Frontal cortex (tissue), 4 donors: ENCODE measurements at places on chromosomes 4 and X.

- DNase-seq: no peak
Observed at GRCh38 chr4:69039071-69039470, 57.2 kb upstream of the UGT2B7 start.

DNA sequence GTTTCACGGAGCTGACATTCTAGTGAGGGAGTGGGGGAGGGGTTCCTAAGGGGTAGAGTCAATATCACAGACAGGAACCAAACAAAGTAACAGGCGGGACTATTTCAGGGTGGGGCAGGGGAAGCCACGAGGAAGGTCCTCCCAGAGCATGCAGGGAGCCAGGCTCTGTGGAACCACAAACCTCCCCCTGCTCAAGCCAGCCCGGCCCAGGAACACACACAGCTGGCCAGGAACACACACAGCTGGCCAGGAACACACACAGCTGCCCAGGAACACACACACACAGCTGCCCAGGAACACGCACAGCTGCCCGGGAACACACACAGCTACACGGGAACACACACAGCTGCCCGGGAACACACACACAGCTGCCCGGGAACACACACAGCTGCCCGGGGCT is 24.8 kb downstream of the EVC2 start:
- DNase-seq: no peak

- DNase-seq: no peak
Observed at GRCh38 chr4:67288964-67289363, 256.3 kb downstream of the CENPC start.

GRCh38 chr4:145618210-145618931 is 814 bp upstream of the MMAA start:
- peak; percentile 14 for DNase-seq

- no peak for DNase-seq
Observed at GRCh38 chrX:5857232-5857631, 371.4 kb downstream of the NLGN4X start.

GRCh38 chr4:83964996-83965541 is 429.2 kb downstream of the GPAT3 start:
- DNase-seq: no peak

DNA sequence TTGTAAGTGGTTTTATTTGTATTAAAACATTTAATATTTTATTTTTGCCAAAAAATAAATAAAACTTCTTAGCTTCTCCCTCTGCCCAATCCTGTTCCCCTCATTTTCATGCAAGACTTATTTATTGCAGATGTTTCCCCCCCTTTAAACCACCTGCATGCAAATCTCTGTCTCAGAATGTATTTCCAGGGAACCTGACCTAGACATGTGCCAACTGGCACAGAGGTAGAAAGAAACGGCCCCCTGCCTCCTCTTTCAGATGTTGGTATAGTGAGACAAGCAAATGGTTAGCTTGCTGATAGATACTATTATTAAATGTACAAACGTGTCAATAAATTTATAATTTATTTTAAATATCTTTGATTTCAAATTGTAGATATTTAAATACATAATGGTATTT is 47.1 kb downstream of the KLF3 start:
- DNase-seq: no peak

- no peak for DNase-seq
Observed at GRCh38 chrX:47612418-47612817, 7.2 kb downstream of the SYN1 start.

- no peak for DNase-seq
Observed at GRCh38 chrX:103776546-103776945, at the start of gene PLP1. TSS of gene PLP1 (plus strand) at chrX:103776840. CDS start at chrX:103776996, 156 bp downstream.

DNA sequence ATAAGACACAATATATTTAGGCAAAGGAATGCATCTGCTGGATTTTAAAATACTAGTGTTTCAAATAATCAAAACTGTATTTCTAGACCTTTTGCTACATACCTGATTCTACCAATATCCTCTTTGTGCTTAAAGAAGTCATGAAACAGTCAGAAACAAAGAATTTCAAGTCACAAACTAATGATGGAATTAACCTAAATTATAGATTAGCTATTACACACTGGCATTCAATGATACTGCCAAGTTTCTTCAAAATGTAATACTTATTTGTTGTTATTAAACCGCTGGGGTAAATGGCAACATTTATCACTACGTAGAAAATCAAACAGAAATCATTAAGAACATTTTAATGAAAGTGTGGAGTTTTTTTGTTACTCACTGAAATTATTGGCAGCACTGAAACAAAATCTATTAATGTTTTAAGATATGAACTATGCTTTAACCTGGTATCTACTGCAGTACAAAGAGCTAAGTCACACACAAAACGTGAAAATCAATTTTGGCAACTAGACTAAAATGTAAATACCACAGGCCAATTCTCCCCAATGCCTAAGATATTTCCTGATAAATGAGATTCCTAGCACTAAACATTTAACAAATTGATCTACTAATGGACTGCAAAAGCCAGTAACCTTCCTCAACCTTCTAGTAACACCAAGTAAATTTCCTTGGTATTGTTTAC is 19.4 kb downstream of the PDGFC start:
- no peak for DNase-seq

DNA sequence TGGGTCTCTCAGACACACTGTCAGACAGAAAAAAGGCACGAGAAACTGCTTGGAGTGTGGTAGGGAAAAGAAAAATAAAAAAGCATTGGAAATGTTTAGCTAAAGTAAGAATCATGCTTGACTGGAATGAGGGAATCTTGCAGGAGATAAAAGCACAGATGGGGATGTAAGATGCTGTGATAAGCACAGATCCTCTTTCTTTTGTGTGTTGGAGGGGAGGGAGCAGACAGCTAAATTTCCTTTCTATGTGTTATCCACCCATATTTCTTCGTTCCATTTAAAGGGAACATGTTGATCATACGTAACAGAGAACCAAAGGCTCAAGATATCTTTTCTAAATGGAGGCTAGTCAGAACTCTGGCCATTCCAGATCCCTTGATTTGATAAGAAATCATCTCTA is 614.0 kb upstream of the LCORL start:
- DNase-seq: no peak

DNA sequence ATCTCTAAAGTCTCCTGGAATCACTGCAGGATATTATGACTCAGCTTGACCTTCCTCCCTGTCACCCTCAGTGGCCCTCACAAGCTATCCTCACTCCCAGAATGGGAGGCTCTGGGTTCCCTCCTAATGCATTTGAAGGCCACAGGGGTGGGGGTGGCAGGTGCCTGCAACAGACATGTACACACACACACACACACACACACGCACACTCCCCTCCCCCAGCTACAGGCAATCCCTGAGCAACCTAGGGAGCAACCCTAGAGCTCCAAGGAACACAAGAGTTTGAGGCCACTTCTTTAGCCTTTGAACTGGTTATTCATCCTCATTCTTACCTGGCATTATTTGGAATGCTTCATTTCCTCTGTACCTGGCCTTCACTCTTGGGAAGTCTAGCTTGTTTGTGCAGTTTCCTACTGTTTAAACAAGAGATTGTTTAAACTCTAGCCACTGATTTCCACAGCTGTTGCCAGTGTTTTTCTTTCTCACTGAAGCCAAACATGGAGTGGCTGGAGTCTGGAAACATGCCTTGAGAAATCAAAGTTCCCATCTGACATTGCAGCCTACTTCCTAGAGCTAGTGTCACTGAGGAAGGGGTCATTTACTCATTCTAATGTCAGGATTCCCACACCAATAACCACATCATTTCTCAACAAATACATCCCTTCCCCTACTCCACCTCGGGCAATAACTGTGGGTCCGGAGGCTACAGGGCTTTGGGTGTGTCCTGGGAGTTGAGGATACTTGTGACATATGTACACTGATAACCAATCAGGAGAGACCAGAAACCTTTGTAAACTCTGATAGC is 37.7 kb downstream of the MAOA start:
- no peak for DNase-seq

- DNase-seq: no peak
Observed at GRCh38 chr4:8688041-8688907, 95.7 kb downstream of the CPZ start.

DNA sequence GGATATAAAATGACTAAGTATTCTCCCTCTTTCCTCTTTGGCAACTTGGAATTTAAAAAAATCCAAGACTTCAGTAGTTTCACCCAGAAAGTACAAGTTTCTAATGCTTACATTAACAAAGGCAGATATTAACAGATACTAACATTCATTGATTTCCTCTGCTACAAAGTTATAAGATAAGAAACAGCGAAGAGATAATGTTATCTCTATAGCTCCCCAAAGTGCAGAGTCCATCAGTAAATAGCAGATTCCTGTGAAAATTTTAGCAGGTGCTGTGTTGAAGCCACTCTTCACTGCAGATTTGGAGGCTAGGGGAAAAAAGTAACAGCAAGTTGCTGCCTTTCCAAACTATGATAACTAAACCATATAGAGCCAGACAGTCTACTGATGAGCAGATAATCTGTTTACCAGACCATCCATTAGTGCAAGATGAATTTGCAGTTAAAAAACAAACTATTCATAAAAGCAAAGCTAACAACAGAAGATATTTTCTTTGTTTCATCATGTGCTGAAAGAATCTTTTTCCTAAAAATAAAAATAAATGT is 3.3 kb upstream of the CAMK2D start:
- no peak for DNase-seq

DNA sequence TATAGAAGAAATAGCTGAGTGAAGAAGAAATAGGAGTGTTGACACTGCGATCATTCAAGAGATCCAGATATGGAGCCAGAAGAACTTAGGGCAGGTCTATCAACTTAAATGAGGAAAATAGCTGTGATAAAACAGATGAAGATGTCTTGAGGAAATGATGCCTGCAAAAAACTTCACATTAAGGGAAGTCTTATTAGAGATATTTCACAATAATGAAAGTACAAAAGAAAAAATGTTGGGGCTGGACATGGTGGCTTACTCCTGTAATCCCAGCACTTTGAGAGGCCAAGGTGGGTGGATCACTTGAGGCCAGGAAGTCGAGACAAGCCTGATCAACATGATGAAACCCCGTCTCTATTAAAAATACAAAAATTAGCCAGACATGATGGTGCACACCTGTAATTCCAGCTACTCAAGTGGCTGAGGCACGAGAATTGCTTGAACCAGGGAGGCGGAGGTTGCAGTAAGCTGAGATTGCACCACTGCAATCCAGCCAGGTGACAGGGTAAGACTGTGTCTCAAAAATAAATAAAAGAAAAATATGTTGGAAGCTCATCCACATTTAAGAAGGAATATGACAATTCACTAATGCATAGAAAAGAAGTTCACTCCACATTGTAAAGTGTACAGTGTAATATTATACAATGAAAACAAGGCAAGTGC is 56.3 kb downstream of the PKD2 start:
- no peak for DNase-seq

DNA sequence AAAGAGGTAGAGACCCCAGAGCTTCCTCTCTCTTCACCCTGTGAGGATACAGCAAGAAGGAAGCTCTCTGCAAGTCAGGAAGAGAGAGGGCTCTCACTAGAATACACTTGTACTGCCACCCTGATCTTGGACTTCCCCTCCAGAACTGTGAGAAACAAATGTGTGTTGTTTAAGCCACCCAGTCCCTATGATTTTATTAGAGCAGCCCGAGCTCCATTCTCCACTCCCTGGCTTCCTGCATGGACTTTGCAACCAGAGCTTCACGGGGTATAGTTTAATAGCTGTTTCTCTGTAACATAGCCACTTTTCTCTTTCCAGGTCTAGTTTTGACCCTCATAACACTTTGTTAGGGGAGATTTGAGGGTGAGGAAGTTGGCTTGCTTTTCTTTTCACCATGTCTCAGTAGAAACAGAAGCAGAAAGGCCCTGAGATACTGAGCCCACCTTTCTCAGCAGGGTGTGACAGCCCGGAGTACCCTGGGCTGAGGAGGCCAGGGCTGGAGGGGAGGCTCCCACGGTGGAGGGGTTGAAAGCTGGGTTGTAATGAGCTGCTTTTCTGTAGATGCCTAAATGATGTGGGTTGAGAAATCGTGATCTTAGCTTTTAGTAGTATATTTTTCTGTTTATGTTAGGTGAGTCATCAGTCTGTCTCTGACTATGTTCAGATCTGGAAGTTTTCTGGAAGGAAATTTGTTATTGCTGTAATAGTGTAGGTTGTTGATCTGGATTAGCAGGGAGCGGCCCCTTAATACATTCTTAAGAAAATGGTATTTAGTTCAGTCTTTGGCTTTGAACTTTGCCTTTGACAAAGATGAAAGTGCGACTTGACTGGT is 118.6 kb downstream of the PTTG2 start:
- no peak for DNase-seq

- DNase-seq: no peak
Observed at GRCh38 chr4:141389649-141390048, 169.0 kb downstream of the ZNF330 start.

DNA sequence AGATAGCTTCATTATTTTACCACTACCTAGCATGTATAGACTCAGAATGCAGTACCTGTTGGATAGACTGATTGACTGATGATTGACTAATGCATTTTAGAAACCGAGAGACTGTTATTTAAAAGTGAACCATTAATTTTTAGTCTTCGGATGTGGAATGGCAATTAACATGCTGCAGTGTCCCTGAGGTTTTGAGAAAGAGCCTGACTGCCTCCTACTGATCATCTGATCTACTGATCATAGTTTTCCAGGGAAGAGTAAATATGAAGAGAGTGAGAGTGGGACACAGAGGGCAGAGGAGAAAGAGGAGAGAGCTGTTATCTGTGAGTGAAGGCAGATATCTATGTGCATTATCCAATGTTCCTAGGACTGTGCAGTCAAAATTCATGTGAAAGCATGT is 764.7 kb downstream of the TRIML1 start:
- DNase-seq: no peak

DNA sequence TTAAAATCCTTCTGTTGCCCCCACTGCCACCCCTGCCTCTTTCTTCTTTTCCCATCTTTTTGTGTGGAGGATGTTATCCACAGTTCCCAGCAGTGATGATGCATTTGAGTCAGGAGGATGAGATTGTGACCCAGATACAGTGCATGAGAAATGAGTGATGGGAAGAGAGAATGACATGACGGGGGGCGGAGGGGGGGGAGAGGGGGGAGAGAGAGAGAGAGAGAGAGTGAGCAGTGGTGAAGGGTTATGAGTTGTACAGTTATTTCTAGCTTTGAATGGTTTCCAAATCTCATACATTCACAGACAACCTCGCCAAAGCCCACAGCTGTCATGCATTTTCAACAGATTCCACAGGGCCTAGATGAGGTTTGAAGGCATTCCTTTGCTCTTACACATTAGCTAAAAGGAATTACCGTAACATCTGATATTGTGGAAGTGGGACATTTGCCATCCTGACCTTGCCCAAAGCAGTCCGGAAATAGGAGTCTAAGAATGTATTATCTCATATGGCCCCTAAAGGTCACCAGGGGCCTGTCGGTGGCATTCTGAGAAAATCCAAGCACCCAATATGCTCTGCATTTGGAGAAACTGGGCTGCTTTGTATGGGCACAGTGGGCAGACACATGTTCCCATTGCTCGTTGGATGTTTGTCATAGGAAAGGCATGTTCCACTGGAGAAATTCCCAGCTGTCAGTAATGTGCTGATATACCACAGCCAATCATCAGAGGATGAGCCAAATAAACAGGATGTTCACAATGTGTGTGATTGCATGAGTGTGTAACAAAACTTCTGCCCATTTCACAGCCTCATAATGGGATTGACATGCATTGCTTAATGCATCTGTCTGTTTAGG is 435.8 kb downstream of the SPRY1 start:
- no peak for DNase-seq

- DNase-seq: no peak
Observed at GRCh38 chrX:8867406-8867805, 66.2 kb upstream of the FAM9A start.

- DNase-seq: no peak
Observed at GRCh38 chr4:79823148-79823763, 249.8 kb downstream of the ANTXR2 start.
